ENCODE measurements at places on chromosomes 1 and 21. TPM values are rescaled to one million over a fixed set of nuclear protein-coding genes. Genes with fewer than 3 reads are reported as not detected.

MCOLN2 gene
- total RNA-seq, result 0.85 TPM

SPATA6 gene
- 6.2 TPM for total RNA-seq

OR2L5 gene
- not detected for total RNA-seq

TEX35 gene
- not detected for total RNA-seq

DIRAS3 gene
- 8.8 TPM for total RNA-seq

DNAI4 gene
- 8.1 TPM for total RNA-seq

PDZK1IP1 gene
- total RNA-seq, result 0.26 TPM

ATP1A4 gene
- not detected for total RNA-seq

MYOG gene
- not detected for total RNA-seq

SPATA21 gene
- not detected for total RNA-seq

C21orf58 gene
- 4.6 TPM for total RNA-seq

CSMD2 gene
- total RNA-seq, result 14.4 TPM

HAO2 gene
- total RNA-seq, result not detected

HFM1 gene
- 0.20 TPM for total RNA-seq

CNN3 gene
- total RNA-seq, result 490 TPM

RAP1GAP gene
- total RNA-seq, result 0.23 TPM

LORICRIN gene
- not detected for total RNA-seq

ZFP69B gene
- total RNA-seq, result 1.8 TPM

KRTAP10-7 gene
- not detected for total RNA-seq

THEM5 gene
- not detected for total RNA-seq

RCC2 gene
- 39.6 TPM for total RNA-seq

ADAMTS4 gene
- total RNA-seq, result 14.7 TPM

DMBX1 gene
- not detected for total RNA-seq

IFI44 gene
- total RNA-seq, result 12.1 TPM

WARS2 gene
- 18.3 TPM for total RNA-seq

LCE6A gene
- total RNA-seq, result not detected

USH2A gene
- under 0.01 TPM for total RNA-seq

ALPL gene
- total RNA-seq, result 0.36 TPM

LCE2C gene
- not detected for total RNA-seq

RAB25 gene
- total RNA-seq, result not detected

GSTM1 gene
- not detected for total RNA-seq

KRTAP19-1 gene
- total RNA-seq, result not detected

DIP2A gene
- total RNA-seq, result 33.4 TPM

KPRP gene
- not detected for total RNA-seq

MTARC2 gene
- 10.5 TPM for total RNA-seq

STRIP1 gene
- 48.3 TPM for total RNA-seq

TARBP1 gene
- 22.9 TPM for total RNA-seq

SPRR1B gene
- total RNA-seq, result not detected

VANGL2 gene
- 0.46 TPM for total RNA-seq

GUCA2B gene
- total RNA-seq, result not detected

NKAIN1 gene
- total RNA-seq, result 0.26 TPM

ARMH1 gene
- 0.91 TPM for total RNA-seq

SLC5A3 gene
- 51.0 TPM for total RNA-seq

MMP23B gene
- 8.2 TPM for total RNA-seq
